ENCODE measurements at places on chromosomes 3 and 15.

- DNase-seq: no peak
These were observed 21.2 kb upstream of the SIAH2 start for GRCh38 chr3:150783920-150784746.

GRCh38 chr15:93706495-93707292 lies 524.7 kb upstream of the MCTP2 start:
- DNase-seq: no peak

DNA sequence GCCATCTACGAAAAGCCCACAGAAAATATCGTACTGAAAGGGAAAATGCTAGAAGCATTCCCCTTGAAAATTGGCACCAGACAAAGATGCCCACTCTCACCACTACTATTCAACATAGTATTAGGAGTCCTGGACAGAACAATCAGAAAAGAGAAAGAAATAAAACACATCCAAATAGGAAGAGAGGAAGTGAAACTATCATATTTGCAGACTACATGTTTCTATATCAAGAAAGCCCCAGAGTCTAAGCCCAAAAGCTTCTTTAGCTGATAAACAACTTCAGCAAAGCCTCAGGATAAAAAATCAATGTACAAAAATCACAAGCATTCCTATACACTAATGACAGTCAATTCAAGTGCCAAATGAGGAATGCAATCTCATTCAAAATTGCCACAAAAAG lies 15.6 kb downstream of the OR5K3 start:
- DNase-seq: no peak

DNA sequence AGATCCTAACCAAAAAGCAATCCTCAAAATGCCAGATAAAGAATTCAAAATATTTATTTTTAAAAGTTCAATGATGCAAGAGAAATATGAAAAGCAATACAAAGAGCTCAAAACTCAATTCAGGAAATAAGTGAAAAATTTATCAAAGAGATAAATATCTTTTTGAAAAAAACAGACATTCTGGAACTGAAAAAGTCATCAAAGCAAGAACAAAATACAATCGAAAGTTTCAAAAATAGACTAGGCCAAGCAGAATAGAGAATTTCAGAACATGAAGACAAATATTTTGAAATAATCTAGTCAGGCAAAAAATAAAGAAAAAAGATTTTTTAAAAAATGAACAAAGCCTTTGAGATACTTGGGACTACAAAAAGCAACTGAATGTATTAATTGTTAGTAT lies 83.4 kb upstream of the STT3B start:
- no peak for DNase-seq

GRCh38 chr3:157427901-157428300 lies 8.7 kb upstream of the PTX3 start:
- DNase-seq: no peak

GRCh38 chr15:45429941-45430792 lies 51.8 kb upstream of the GATM start:
- peak; percentile 94 for DNase-seq

DNA sequence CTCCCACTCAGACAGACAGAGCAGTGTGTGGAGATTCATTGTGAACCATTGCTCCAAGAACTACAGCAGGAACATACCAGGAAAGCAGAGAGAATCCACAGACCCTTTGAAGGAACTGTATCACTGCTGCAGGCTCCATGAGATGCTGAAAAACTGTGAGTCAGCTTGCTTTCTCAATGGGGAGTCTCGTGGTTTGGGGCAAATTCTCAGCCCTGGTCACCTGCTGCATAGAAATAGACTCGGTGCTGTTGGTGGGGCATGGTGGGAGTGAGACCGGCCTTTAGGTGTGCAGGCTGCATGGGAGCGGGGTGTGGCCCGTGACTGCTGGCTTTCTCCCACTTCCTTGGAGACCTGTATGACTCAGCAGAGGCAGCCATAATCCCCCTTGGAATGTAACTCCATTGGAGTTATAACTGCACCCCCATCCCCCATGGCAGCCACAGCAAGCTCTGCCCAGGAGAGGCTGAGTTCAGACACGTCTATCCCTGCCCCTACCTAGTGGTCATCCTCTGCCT lies 35.6 kb downstream of the ALCAM start:
- DNase-seq: peak; percentile 44

GRCh38 chr3:164401923-164402322 lies 676.4 kb downstream of the SI start:
- no peak for DNase-seq

DNA sequence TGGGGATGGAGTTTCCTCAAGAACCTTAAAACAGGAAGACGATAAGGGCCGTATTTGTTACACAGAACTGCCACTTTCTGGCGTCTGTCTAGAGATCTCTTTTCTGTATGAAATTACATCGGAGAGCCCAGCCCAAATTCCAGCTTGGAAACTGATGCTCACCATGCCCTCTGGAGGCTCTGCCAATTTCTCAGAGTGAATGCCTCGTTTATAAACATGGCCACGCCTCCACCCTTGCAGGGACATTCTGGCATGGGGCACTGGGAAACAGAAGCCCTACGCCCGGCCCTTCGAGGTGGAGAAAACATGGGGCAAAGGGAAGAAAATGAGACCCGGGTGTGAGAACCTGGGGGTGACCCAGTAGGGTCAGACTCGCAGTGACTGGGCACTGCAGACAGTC lies 53.4 kb upstream of the SEC13 start:
- peak; percentile 46 for DNase-seq

DNA sequence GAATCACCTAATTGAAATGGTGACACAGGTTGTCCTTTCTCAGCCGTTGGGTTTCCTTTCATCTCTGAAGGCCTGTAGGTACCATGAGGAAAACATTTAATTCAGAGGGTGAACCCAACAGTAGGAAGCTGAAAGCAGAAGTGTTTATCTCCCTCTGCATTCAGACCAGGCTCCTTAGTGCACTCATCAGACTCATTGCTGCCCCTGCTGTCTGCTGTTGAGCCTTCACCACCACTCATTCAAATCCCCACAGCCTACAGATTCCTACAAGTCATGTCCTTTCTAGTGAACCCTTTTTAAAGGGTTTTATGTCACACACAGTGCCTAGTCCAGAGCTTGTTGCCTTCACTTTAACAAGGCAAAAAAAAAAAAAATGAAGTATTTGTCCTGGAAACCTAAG lies 13.4 kb downstream of the WDR48 start:
- DNase-seq: no peak

DNA sequence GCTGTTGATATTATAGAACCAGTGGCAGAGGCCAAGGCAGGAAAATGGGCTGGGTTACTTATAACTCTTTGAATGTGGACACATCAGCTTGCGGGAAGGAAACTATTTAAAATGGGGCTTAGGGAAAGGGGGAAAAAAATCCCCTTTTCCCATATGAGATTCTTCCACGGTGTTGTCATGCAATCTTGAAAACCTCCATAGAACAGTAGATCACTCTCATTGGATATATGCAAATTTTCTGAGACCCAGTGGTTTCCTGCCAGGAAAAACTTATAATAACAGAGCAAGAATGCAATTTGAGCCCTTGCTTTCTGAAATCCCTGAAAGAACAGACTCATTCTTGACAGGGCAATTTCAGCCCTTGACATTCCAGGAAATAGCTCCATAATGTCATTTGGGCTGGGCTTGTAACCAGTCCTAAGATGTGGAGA lies 31.1 kb downstream of the TMEM212 start:
- DNase-seq: no peak

DNA sequence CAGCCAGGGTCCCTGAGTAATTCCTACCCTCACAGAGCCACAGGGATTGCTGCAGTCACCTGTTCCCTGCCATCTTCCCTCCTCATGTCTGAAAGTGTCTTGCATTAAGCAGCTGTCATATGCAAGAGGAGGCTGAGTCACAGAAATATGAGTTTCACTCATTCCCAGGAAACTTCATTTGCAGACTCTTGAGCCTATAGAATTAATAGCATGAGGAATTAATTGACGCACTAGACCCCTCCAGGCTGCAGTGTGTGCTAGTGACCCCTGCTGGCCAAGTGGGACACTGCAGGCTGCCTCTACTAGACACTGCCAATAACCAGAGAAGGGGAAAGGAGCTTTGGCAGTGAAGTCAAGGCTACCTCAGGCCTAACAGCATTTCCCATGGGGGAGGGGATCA lies 50.6 kb upstream of the SLC6A1 start:
- peak; percentile 60 for DNase-seq

DNA sequence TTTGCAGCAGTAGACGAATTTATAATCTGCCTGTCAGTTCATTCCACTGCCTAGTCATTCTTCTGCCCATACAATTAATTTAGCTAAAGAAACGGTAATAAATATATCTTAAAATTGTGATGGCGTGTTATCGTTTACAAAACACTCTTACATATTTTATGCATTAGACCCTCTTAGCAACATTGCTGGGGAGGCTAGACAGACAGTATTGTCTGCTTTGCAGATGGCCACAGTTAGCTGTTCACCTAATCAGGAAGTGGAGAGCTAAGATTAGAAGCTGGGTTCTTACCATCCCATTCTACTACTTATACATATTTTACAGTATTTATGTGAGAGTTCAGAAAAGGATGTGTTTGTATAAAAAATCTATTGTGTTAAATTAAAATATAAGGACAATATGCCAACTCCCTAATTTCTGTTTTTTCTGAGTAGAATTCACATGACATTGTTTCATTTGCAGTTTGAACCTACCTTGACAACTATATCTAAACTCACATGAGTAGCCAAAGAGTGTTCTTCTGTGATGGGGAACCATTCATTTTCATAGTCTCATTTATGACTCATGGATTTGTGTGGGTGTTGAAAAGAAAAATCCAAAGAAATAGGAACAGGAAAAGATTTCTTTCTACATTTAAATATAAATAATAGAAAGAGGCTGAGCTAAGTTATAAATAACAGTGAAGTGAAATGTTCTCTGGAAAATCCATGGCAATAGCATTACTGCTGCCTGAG lies 41.7 kb upstream of the C3orf80 start:
- DNase-seq: no peak

GRCh38 chr3:25662736-25663320 lies 1.9 kb downstream of the TOP2B start:
- no peak for DNase-seq

GRCh38 chr15:32867313-32867626 lies 149.5 kb downstream of the GREM1 start:
- no peak for DNase-seq

- DNase-seq: no peak
These were observed 10.8 kb upstream of the GOLGA6L2 start for GRCh38 chr15:23457890-23458289.

DNA sequence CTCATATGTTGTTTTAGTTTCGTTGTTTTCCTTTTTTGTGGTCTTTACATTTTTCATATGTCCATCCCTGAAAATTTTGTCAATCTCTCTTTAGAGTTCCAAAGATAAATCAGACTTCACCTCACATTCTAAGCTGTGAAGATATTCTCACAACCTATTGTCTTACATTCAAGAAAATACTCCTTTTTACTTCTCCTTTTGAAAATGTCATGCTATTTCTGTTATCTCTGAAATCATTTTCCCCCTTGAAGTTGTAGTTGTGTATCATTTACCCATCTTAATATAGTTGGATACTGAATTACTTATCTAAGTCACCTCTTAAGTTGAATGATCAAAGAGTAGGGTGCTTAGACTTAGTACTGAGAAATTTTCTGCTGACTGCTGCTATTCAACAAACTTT lies 74.3 kb downstream of the DCUN1D1 start:
- no peak for DNase-seq

- no peak for DNase-seq
These were observed 6.3 kb downstream of the BNC1 start for GRCh38 chr15:83278191-83278590.

GRCh38 chr3:139975594-139976365 lies 40.8 kb downstream of the CLSTN2 start:
- DNase-seq: no peak

- no peak for DNase-seq
These were observed 11.0 kb upstream of the BOC start for GRCh38 chr3:113200351-113200750.

DNA sequence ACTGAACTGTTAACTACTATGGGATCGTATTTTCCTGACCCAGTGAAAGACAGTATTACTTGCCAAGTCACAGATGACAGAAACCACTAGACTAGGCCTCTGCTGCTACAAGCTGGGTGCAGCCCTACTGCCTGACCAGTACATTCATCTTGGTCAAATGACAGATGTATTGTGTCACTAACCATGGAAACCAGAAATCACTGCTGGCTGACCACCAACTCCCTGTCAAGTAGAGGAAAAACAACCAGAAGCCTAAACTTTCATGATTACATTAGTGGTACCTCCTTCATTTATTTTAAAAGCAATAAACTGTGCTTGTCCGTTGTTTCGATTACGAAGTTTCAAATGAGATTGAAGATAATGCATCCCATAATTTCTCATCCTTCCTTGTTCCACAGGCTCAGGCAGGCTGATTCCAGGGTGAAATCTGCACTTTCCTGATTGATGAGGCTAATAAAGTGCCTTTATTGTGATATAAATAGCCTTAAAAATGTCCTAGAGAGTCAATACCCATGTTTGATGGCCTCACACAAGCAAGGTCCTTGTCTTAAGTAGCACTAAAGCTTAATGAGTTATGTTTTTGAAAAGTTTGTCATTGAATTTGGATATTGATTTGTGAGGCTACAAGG lies 309.7 kb downstream of the LSAMP start:
- no peak for DNase-seq

- DNase-seq: no peak
These were observed 22.8 kb upstream of the ALDH1A3 start for GRCh38 chr15:100856867-100857266.

DNA sequence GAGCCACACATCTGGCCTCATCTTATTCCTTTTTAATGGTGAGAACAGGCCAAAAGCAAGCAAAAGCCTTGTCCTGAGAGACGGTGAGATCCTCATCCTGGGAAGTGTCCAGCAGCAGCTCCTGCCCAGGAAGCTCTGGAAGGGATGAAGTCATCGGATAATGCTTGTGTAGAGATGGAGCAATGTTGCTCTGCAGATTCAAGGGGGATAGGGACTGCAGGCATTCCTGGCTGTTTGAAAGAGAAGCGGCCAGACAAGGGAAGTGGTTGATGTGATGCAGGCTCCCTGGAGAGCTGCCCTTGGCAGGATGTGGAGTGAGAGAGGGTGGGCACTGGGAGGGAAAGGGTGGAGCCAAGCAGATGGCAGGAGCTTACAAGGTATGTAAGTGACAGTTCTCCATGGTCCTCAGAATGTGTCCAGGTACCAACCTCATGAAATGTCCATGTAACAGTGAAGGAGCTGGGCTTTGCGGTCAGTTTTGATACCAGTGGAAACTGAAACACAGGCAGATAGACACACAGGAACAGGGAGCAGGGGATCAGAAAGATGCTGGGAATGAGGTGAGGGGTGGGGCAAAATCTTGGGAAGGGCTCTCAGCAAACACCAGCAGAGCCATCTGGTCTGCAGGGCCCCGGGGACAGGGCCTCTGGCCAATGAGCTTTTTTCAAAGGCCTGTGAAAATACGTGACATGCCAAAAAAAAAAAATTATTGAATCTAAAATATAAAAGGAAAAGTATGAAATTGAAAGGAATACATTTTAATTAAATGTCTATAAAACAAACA lies 32.2 kb upstream of the LACTB start:
- DNase-seq: no peak

- no peak for DNase-seq
These were observed 195.1 kb downstream of the DTWD1 start for GRCh38 chr15:49815950-49816349.

GRCh38 chr3:34533451-34533850 lies 735.0 kb downstream of the PDCD6IP start:
- no peak for DNase-seq

- no peak for DNase-seq
These were observed 13.3 kb upstream of the SUSD5 start for GRCh38 chr3:33231756-33232465.

GRCh38 chr3:190092250-190092649 lies 28.4 kb downstream of the P3H2 start:
- DNase-seq: no peak

GRCh38 chr3:183809270-183809669 lies 16.1 kb downstream of the MAP6D1 start:
- DNase-seq: no peak
